ENCODE measurements at places on chromosomes 1 and 21. TPM values are rescaled to one million over a fixed set of nuclear protein-coding genes. Genes with fewer than 3 reads are reported as not detected.
A peak's percentile ranks its signal among the peaks of the same experiment; 100 is the strongest.

DNA sequence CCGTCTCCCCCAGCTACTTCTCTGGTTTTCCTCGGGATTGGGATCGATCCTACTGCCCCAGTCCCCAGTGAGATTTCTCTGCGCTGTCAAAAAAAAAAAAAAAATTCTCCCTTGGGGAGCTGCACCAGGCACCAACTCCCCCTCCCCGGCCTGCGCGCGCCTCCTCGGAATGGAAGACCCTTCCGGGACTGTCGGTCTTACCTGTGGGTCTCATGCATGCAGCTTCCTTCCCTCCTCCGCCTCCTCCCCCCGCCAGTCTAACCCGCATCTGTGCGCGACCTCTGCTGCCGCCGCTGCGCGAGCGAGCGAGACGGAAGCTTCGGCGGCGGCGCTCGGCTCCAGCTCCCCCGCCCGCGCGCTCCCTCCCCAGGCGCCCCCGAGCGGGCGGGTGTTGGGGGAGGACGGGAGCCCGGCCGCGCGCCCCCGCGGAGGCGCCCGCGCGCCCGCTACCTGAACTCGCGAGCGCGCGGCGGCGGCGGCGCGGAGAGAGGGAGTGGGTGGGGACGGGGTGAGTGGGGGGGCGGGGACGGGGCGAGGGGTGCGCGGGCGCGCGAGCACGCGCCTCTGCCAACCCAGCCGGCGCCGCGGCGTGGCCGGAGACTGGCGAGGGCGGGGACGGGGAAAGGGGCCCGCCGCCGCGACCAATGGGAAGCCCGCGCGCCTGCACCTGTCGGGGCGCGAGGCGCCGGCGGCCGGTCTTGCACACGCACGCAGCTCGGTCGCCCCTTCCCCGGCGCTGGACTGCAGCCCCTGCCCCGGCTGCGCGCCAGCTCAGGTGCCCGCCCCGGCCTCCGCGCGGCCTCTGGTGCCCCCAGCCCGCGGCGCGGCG lies at the start of gene SUSD4:
Gene SUSD4 (minus strand): TSS at position 321 of the 829 bp plus-strand sequence. CDS start 751 bp downstream, outside the sequence.
- DNase-seq, result peak; percentile 64

DNA sequence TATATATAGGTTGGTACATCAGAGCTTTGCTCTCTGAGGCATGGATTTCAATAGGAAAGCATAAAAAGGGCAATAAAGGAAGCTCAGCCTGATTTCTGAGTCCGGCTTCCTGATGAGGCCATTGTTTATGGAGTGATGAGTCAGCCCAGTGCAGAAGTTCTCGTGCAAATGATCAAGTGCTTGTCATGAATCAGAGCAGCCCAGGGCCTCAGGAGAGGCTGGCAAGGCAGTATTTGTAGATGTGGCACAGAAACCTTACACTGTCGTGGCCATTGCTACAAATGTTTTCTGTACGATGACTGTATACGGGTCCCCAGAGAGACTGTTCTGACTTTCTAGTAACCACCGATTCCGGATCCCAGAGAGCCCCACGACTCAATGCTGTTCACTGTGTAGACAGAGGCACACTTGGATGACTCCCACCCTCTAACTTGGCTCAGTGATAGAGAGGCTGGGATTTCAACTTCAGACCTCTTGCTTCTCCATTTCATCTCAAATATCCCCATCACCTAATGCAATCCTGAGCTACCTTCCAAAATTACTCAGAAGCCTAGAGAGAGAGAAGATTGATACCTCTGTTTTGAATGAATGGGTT lies 26.8 kb downstream of the UMODL1 start:
- DNase-seq, result peak; percentile 50

The ICOSLG gene
- 3.1 TPM for total RNA-seq

DNA sequence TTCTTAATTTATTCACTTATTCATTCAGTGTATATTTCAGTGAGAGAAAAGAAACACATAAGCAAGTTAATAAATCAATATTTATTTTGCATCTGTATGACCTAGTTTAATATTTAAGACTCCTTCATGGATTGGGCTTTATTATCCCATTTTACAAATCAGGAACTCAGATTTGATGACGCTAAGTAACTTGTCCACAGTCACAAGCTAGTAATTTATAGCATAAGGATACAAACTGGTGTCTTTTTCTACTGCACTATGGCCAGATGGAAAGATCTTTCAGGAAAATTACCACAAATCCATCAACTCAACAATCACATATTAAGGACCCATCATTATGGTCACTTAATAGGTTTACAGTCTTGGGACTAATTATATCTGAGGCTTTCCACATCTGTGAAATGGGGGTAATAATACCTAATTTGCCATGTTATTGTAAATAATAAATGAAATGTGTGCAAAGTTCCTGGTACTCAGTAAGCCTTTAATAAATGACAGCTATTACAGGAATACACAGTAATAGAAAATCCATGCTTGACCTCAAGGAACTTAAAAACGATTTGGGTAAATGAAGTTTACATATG lies 13.3 kb downstream of the CDKN2C start:
- no peak for DNase-seq

The VASH2 gene
- 17.3 TPM for total RNA-seq

- peak; percentile 66 for DNase-seq
These were observed 1262.8 kb upstream of the PRMT6 start for GRCh38 chr1:105793536-105794146.

DNA sequence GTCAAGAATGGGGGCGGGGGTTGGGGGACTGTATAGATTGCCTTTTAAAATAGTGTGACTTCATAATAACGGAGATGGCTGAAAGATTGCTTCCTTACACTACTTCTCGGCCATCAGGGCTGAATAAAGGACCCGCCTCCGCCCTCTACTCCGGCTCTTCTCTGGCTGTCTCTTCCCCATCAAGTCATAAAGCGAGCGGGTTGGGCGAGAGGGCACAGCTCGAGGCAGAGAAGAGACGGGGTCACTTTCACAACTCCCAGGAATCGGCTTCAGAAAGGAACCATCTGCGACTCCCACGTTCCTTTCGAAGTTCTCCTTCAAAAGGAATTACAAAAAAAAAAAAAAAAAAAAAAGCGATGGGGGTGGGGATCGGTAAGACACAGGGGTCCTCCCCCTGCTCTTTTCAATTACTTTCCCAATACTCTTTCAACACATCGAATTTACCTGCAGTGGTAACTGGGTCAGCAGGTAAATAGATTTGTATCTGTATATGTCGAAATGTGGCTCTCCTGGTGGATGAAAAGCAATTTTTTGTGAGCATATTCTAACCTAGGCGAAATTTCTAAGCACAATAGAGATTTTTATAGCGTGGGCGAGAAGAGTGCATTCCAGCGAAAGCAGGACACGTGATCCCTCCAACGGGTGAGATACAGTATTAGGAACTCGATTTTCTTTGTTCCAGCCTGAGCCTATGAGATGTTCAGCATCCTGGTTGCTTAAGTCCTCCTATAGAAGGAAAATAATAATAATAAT lies 2.0 kb downstream of the LRRC7 start:
- peak; percentile 32 for DNase-seq

DNA sequence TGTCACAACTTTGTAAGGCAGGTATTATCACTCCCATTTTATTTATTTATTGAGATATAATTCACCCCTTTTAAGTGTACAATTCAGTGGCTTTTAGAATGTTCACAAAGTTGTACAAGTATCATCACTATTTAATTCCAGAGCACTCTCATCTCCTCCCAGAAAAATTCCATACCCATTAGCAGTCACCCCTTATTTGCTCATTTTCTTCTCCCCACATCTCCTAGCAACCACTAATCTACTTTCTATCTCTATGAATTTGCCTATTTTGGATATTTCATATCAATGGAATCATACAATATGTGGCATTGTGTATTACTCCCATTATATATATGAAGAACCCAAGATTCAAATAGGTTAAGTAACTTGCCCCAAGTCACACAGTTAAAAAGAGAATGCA lies 7.0 kb downstream of the DSTYK start:
- DNase-seq, result no peak

DNA sequence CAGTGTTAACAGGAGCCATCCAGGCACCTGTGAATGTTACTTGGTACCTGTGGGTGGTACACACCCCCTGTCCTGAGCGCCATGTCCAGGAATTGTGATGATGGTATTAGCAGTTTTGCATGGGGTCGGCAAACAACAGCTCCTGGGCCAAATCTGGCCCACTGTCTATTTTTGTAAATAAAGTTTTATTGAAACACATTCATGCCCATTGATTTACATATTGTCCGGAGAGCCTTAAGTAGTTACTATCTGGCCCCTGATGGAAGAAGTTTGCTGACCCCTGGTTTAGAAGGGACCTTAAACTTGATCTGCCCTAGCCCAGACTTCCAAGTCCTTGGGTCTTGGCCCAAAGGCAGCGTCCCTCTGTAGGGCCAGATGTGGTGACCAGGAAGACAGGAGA lies 58.3 kb downstream of the SPSB1 start:
- no peak for DNase-seq

GRCh38 chr1:200234938-200235337 lies 174.9 kb downstream of the ZNF281 start:
- no peak for DNase-seq

The CRP gene
- total RNA-seq, result not detected

DNA sequence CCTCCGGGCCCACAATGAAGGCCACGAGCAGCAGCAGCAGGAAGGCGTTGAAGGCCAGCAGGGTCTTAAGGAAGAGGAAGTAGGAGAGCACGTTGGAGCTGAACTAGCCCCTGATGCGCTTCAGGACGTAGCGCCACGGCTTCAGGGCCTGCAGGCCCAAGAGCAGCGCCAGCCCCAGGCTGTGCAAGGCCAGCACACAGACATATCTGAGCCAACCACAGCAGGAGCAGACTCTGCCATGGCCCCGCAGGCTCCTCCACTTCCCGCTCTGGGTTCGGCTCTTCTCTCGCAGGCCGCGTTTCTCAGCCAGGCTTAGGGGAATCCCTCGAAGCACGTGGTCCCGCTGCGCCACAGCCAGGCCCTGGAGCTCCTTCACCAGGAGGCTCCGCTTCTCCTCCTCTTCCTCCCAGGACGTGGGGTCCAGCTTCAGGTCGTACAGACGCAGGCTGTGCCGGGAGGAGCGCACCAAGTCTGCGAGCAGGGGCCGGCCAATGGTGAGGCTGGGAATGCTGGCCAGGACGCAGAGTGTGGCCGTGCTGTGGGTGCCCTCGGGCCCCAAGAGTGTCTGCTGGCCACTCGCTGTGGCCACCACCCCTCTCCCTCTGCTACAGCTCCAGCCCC lies 41.7 kb downstream of the ZNF691 start:
- DNase-seq, result no peak

GRCh38 chr1:240435996-240436566 lies 175.9 kb downstream of the GREM2 start:
- no peak for DNase-seq

GRCh38 chr1:46479744-46480350 lies 9.8 kb upstream of the DMBX1 start:
- DNase-seq, result no peak

DNA sequence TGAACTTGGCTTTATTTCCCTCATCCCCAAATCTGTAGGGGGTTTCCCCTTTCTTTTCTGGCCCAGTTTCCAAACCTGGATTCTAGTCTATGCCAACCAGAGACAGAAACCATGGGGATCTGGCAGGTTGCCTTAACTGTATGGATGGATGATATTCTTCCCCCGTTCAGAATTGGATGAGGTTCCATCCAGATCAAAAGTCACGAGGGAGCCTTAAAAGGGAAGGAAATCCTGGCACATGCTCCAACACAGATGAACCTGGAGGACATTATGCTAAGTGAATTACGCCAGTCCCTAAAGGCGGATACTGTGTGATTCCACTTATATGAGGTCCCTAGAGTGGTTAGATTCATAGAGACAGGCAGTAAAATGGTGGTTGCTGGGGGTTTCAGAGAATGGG lies 124.4 kb downstream of the HUNK start:
- DNase-seq, result peak; percentile 87

The TPTE gene
- not detected for total RNA-seq

DNA sequence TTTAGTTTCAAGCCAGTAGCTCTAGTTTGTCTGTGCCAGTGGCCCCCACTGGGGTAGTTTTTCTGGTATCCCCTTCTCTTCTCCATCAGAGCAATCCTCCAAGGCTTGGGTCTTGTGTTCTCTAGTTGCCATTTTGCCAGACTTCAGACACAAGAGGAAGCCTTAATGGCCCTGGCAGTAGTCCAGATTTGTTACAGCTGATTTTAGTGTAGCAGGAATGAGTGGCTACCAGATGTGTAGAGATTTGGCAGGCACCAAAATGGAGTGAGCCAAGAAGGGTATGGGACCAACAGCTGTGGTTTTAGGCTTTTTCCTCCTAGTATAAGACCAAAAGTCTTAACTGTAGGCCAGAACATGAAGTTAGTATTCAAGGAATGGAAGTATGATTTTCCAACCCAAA lies 56.8 kb downstream of the ACP6 start:
- peak; percentile 90 for DNase-seq

DNA sequence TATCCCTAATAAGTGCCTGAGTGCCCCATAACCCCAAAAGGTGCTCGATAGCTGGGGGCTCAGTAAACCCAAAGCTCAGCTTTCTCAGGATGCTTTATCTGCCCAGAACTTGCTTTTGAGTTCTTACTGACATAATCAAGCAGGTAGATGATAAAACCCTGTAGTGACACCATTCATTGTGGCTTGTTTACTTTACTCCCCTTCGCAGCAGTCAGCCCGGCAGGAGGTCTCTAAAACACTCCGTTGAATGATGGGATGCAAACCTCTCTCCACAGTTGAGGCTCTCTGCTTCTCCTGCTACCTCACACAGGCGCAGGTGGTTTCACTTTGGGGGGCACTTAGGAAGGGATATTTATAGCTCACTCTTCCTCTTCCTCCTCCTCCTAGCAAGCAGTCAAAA lies 349.4 kb downstream of the HLX start:
- no peak for DNase-seq

DNA sequence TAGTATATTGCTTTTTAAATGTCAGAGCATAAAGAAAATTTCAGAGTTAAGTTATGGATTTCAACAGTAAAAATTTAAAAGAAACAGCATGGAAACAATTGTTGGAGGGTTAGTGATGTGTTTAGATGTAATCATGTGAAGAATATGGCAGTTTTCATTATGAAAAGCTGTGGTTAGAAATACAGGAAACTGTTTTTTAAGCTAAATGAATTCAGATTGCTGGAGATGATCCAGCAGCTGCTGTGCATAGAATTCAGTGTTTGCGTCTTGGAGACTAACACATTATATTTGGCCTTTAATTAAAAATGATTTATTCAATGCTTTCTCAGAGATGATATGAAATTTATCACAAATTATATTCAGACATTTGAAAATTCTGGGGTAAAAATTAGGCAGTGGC lies 273.6 kb upstream of the LRRC7 start:
- peak; percentile 37 for DNase-seq

DNA sequence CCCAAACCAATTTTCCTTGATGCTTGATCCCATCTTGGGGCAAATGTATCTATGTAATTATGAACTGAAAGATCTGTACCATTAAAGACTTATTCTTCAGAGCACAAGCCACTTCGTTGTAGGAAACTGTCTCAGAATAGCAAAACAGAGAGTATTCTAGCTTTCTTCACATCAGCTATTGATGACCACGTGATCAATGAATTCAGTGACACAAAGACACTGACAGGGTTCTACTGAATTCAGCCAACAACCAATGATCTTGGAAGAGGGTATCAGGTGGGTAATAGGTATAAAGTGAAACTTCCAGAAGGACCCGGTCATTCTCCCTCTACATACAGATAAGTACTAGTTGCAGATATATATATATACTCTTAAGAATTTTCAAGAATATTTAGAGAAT lies 33.8 kb upstream of the SERTAD4 start:
- DNase-seq, result no peak

The IL12RB2 gene
- total RNA-seq, result 2.5 TPM

- no peak for DNase-seq
These were observed 477.5 kb downstream of the SMYD3 start for GRCh38 chr1:246029616-246030015.

GRCh38 chr1:10207810-10208209 lies 2.6 kb upstream of the KIF1B start:
- DNase-seq, result no peak

GRCh38 chr1:151577173-151577572 lies 34.7 kb upstream of the SNX27 start:
- no peak for DNase-seq

Measured in tongue (tissue), 3 donors.